Stimulated activated CD8-positive, alpha-beta memory T cell treated with anti-CD3 and anti-CD28 coated beads, Interleukin-4, amount 100 ng/mL, for 1 hour (primary cell): ENCODE measurements at places on chromosomes 2 and 18.

DNA sequence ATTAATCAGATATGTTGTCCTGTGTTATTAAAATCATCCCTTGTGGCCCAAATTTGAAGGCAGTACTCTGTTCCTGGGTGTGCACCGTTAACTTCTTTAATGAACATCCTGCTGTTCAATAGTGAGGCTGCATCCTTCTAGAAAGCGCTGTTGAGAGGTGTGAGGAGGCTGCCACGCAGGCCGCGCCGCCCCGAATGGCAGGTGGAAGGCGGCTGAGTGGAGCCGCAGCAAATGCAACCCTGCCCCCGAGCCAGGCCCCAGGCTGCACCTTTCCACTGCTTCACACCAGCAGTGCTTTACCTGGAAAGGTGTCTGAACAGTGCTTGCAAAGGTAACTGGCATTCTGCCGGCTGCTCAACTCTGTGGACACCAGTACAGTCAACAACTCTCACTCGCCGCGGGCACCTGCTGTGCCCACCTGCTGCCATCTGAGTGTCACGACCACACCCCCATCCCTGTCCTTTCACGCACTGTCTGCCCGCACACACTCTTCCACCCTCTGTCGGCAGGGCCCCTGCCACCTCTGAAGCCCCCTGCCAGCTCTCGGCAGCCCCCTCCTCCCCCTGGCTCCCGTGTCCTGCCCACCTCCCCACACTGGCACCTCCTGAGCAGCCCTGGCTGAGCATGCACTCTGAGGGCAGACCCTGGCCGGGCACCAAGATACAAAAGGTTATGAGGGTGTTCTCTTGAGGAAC lies 70.9 kb downstream of the ODC1 start:
- DNase-seq = no peak

DNA sequence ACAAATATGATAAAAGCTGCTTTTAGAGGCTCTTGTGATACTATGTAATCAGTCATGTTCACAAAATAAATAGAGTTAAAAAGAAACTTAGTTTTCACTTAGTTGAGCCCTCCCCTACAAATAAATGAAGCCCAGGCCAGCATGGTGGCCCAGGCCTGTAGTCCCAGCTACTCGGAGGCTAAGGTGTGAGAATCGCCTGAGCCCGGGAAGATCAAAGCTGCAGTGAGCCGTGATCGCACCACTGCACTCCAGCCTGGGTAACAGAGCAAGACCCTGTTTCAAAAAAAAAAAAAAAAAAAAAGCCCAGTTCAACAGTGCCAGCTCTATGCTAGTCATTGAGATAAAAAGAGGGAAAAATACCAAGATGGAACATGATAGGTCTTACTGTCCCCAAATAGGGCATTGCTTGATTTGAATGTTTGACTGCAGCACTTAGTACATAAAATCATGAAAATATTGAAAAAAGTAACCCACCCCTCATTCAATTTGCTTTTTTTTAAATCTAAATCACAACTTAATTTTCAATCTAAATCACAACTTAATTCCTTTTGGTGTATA lies 1.5 kb downstream of the ASNSD1 start:
- DNase-seq = no peak

DNA sequence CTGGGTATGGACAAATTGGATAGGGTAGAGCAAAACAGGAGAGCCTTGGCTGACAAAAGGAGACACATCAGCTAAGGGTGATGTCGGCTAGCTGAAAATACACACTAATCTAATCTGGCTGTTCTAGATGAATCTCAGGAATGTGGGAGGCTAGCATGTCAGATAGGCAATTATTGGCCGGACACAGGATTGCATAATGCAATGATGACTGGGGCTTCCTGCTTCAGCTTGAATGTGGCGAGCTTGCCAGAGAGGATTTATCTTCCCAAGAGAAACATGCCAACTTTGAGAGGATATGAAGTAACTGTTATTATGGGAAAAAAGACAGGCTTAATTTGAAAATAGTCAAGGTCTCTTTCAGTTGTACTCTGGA lies 102.4 kb downstream of the TRIB2 start:
- no peak for DNase-seq

DNA sequence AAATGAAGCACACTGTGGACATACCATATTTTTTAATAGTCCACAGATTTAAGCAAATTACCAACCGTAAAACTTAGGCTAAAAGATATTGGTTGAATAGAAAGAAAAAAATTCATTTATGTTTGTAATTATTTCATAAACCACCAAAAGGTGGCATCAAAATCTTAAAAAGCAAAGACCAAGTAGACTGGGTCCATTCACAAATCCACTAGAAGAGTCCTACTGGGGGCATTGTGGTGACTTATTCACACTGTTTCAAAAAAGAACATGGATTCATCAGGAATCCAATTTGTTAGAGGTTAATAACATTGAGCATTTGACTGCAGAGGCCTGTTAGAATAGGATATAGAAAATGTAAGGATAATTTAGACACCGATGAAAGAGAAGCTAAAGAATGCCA lies 194.9 kb upstream of the KYNU start:
- DNase-seq = no peak

- no peak for DNase-seq
These were observed 1.6 kb downstream of the MTCL1 start for GRCh38 chr18:8706791-8707555.

- no peak for DNase-seq
These were observed 68.3 kb downstream of the CRACDL start for GRCh38 chr2:98867539-98868309.

GRCh38 chr18:79962835-79963657 lies 1.4 kb upstream of the HSBP1L1 start:
- DNase-seq = no peak

GRCh38 chr18:53952700-53953099 lies 271.8 kb downstream of the MBD2 start:
- no peak for DNase-seq

DNA sequence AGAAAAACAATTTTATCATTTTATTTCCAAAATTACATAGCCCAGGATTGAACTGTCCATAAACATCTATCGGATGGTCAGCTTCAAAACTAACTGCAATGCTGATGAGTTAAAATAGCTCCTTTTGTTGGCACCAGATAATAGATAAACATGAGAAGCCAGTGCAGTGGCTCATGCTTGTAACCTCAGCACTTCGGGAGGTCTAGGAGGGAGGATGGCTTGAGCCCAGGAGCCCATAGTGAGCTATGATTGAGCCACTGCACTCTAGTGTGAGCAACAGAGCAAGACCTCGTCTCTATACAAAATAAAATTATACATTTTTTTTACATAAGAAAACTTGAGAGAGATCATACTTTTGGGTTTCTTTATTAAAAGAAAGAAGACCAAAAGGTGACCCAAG lies 34.6 kb upstream of the IMPA2 start:
- DNase-seq = no peak

DNA sequence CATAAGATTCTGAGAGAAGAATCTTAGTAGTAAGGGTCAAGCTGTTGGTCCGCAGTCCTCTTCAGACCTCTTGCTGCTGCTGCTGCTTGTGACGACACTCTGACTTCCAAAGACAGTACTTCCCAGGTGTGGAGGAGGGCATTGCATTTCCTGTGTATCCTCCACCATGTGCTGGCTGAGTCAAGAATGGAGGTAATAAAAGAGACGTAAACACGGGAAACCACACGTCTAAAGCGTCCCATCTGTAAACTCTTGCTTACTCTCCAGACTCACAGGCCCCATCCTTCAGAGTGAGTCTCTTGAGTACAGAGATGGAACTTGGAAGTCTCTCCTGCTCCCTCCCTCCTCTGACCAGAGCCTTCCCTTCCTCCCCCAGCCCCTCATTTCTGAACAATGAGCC lies 25.6 kb downstream of the KLHL29 start:
- DNase-seq = no peak

DNA sequence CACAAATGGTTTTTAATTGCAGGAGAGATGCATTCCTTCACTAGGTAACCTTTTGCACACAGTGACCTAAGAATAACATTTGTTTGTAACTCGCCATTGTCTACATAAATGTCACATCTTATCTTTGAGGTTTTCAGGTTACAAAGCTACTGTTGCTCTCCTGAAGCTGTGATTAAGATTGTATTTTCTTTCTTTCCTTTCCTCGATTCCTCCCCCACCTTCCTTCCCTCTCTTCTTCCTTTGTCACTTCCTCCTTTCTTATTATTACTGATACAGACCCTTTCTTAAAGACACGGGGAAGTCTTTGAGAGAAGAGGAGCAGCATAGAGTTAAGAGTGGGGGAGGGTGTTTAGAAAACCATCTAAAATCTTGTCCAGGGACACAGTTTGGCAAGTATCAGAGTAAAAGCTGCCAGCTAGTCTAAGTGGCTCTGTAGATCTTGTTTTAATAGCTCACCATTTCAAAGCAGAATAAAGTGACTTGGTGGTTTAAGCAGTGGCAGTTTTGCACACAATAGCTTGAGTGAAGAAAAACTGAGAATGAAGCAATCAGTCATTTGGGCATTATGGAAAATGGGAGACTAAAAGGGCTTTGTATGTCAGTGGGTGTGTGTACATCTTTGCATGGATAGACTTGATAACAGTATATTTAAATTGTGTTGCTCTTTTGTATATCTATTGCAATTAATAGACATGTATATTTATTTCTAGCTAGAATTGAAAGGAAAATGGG lies 10.9 kb downstream of the CERS6 start:
- no peak for DNase-seq

GRCh38 chr2:43397411-43397810 lies 171.0 kb upstream of the ZFP36L2 start:
- no peak for DNase-seq
